ENCODE measurements at places on chromosomes 2 and 18.
A peak's percentile ranks its signal among the peaks of the same experiment; 100 is the strongest.

DNA sequence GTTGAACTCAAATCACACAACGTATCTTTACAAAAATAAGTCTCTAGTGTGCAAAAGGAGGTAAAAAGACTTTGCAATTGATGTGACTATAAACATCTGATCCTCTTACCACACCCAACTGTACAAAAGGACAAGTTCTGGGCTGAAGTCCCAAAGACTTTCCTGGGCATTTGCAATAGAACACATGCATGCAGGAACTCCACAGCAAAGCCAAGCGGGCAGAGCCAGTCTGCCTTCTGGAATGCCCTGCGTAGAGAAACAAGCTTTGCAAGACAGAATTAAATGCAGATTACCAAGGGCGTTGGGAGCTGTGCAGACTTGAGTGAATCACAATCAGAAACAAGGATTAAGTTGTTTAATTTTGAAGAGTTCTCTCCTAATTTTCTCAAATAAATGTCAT, 208.4 kb upstream of the ZNF521 start:
- DNase-seq: no peak

- no peak for DNase-seq
These were observed 350.9 kb downstream of the ARHGAP15 start for GRCh38 chr2:143480086-143480485.

DNA sequence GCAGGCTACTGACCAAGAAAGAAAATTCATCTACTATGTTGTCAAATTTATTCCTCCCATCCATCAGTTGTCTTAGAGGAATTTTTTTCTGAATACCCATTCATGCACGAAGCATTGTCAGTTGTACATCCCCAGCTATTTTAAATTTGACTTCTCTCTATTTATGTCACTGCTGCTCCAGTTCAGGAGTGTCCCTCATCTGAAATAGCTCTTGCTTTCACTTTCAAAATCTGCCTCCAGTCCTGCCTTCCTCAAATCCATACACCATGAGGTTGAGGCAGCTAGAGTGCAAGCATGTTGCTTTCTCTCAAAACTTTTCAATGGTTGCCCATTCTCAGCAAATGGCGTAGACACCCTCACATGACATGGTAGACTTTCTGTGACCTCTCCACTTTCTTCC, 335.4 kb upstream of the CDH2 start:
- no peak for DNase-seq

DNA sequence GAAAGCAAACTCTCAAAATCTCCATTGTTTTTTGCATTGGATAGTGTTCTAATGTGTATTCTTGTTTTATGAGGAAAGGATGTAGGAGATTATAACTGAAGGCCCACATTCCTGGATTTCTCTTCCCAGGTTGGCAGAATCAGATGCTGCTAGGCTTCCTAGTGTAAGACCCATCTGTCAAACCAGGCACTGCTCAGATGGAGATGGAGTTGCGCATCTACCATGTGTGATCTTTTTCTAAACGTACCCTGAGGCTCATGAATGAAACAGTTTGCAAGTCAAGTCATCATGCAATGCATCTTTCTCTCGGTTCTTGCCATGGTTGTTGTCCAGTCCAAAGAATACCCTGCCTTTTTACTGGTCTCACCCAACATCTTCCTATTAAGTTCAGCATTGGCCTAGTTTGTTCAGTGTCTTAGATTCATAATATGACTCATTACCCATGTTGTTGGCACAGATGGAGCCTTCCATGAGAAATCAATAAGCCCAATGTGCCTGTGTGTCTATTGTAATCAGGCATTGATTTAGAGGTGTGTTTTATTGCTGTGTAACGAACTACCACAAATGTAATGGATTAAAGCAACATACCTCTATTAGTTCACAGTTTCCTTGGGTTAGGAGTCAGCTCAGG, 127.4 kb downstream of the NYAP2 start:
- no peak for DNase-seq

- no peak for DNase-seq
These were observed 107.8 kb upstream of the XPO1 start for GRCh38 chr2:61645911-61646310.

GRCh38 chr18:26327062-26327461, 100.8 kb downstream of the TAF4B start:
- no peak for DNase-seq

DNA sequence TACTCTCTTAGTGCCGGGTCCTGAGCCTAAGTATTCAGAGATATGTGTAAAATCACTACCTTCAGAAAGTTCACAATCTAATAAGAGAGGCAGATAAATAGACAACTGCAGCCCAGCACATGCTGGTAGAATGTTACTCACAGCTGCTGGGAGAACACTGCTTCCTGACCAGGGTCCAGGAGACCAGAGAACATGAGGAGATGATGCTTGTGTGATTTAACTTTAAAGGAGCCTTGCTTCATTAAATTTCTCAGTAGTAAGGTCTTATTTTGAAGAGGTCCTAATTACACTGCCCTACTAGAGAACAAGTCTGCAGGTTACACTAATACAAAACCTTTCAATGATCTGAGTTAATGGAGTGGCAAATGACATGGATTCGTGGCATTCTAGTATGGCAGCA, 209.9 kb upstream of the TRIB2 start:
- DNase-seq: no peak

- peak; percentile 5 for DNase-seq
These were observed 75.6 kb upstream of the UXS1 start for GRCh38 chr2:106269591-106270291.

- DNase-seq: no peak
These were observed 24.3 kb upstream of the ASPRV1 start for GRCh38 chr2:69985688-69986087.

- no peak for DNase-seq
These were observed 451.3 kb upstream of the TMEFF2 start for GRCh38 chr2:192645811-192646598.

DNA sequence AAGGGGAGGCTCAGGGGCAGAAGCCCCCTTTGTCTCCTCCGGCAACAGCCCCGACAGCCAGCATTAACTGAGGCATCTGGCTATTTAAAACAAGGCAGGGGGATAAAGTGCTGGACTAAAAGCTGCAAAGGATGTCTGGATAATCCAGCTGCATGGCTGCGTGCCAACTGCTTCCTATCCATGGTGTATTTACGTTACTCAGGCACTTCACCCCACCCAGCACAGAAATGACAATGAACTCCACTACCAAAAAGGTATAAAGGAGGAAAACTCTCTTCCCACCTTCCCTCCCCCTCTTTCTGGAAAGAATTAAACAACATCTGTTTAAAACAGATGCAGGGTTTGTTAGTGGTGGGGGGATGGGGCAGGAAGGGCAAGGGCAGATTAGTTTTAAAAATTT, 82.5 kb downstream of the SPRED2 start:
- no peak for DNase-seq

DNA sequence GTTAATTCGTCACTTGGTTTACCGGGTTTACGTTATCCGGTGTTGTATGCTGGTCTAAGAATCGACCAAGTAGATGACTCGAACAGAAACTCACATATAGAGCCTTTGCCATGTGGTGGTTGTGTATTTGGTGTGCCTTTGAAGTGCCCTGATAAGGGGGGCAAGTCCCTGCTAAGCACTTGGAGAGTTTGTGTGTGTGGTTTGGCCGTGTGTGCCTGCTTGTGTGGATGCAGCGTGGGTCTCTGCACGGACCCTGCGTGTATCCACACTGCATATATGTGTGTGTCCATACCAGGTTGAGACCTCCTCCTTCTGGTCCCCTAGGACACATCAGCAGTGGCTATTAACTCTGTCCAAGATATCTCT, 2.4 kb upstream of the CELF4 start:
- DNase-seq: no peak

DNA sequence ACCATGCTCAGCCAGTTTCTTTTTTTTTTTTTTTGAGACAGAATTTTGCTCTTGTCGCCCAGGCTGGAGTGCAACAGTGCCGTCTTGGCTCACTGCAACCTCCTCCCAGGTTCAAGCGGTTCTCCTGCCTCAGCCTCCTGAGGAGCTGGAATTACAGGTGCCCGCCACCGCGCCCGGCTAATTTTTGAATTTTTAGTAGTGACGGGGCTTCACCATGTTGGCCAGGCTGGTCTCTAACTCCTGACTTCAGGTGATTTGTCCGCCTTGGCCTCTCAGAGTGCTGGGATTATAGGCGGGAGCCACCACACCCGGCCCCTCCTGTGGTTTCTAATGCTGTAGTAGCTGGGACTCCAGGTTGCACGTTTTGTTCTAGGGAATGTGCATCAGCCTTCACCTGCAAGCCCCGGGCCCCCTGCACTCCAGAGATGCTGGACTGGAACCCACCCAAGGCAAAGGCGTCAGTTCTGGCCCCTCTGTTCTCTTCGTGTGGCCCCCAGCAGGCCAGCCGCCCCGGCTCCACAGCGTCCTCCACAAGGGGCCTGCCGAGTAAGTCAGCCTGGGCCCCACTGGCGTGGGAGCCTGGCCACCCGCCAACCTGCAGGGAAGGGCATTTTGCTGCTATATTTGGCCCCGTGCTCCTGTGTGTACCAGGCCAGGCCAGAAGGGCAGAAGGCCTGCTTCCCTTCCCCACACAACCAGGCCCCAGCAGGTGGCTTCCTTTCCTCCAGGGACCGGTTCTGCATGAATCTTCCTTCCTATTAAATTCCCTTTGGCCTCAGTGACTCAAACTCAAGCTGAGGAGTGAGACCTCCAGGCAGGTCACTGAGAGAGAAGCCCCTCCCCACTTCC, 25.7 kb upstream of the B3GNT7 start:
- no peak for DNase-seq

DNA sequence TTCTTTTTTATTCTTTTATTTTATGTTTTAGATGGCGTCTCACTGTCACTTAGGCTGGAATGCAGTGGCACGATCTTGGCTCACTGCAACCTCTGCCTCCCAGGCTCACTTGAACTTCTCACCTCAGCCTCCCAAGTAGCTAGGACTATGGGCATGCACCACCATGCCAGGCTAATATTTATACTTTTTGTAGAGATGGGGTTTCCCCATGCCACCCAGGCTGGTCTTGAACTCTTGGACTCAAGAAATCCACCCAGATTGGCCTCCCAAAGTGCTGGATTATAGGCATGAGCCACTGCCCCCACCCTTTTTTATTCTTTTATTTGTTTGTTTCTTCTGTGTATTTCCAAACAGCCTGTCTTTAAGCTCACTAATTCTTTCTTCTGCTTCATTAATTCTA, 306.7 kb upstream of the THUMPD2 start:
- no peak for DNase-seq

DNA sequence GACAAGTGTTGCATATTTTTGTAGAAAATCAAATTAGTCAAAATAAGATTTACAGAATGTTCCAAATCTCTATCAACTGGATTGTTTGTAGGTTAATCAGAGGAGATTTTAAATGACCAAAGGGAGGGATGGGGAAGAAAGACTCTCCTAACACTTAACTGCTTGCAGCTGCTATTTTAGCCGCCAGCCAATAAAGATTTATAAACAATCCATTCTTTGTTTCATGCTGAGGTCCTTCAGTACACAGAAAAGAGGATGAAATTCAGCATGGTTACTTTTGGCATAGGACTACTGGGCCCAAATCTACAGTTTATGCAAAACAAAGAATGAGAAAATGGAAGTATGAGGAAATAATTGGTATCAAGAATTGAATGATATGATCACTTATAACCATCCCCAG, 86.4 kb upstream of the FN1 start:
- DNase-seq: no peak

DNA sequence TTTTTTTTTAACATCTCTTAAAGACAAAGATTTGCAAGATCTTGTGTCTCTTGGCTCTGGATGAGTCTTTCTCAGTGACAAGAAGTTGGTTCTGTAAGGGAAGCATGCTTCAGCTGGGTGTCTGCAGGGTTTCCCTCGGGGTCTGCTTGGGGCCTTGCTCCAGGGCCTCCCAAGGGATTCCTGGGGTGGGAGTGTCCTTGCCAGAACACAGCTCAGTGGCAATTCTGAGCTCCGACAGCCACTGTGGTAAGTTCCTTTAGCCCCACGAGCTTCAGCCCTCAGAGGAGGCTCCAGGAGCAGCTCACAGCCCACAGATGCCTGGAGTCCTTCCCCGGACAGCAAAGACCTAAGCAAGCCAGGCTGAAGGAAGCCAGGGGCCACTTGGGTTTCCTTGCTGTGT, 52.4 kb downstream of the EMX1 start:
- DNase-seq: no peak

- DNase-seq: no peak
These were observed 422.5 kb downstream of the LPIN1 start for GRCh38 chr2:12168791-12169388.

DNA sequence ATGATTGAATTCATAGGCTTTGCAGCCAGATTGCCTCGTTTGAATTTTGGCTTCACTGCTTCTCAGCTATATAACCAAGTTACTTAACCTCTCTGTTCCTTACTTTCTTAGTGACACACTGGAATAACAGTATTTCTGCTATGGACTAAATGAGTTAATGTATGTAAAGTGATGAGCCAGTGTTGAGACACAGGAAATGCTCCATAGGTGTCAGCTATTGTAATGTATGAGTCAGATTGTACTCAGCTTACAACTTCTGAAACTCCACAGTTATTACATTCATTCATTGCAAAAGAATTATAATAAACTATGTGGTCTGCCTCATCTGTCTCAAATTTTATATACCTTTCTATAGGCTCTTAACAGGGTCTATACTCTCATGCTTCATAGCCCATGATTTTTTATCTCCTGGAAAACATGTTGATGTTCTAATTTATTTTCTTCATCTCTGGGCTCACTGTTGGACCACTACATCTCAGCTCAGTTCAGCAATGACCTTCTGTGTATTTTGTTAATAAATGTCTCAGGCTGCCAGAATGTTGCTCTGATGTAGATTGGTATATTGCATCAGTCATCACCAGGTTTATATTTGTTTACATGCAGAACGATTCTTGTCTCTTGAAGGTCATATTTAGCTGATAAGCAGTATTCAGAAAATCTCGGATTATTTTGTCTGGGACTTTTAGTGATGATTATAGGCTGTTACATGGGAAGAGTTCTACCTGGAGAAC, 76.2 kb downstream of the MAP3K20 start:
- no peak for DNase-seq

DNA sequence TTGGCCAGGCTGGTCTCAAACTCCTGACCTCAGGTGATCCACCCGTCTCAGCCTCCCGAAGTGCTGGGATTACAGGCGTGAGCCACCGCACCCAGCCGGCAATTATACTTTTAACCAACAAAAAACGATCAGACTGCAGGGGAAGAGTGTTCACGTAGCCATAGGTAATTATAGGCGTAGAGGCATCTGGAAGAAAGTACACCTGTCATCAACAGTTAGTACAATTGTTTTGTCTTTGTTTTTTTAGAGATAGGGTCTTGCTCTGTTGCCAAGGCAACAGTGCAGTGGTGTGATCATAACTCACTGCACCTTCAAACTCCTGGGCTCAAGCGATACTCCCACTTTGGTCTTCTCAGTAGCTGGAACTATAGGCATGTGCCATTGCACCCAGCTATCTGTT, 20.0 kb downstream of the ST3GAL5 start:
- DNase-seq: no peak

GRCh38 chr2:106703161-106703560, 182.8 kb downstream of the ST6GAL2 start:
- no peak for DNase-seq

GRCh38 chr18:2971741-2972552, 41.0 kb downstream of the LPIN2 start:
- DNase-seq: peak; percentile 37

- no peak for DNase-seq
These were observed 119.6 kb downstream of the QPCT start for GRCh38 chr2:37464067-37464466.
